B cell (primary cell): ENCODE measurements at places on chromosomes 13 and 19.

DNA sequence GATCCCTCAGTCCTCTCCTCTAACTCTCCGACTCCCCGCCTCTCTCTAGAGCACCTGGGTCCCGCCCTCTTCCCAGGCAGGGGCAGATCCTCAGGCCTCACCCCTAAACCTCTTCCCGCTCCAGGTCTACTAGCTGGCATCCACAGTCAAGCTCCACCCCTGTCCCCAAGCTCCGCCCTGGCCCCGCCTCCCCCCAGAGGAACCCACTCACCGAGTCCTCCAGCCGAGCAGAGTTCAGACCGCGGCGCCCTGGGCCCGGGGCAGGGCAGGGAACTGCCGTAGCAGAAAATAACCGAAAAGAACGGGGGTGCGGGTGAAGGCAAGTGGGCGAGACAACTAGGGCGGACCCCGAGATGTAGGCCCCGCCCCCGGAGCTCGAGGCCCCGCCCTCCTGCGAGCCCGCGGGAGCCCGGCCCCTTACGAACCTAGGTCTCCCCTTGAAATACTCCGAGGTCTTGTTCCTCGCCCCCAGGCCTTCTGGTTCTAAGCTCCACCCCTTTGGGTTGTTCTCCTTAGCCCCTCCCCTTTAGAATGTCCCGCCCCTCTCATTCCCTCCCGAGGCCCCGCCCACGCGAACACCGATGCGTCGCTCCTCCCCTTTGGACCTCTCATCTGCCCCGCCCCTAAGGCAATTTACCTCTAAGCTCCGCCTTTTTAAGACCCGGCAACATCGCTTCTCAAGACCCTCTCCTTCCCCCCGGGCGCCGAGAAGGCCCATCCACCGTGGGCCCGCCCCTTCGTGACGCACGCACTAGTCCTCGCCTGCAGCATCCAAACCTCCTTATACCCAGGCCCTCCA is at the start of gene GGN:
TSS of gene GGN (minus strand) at position 485 of the 799 bp plus-strand sequence. CDS start 773 bp downstream, outside the sequence.
- DNase-seq = peak; percentile 84

DNA sequence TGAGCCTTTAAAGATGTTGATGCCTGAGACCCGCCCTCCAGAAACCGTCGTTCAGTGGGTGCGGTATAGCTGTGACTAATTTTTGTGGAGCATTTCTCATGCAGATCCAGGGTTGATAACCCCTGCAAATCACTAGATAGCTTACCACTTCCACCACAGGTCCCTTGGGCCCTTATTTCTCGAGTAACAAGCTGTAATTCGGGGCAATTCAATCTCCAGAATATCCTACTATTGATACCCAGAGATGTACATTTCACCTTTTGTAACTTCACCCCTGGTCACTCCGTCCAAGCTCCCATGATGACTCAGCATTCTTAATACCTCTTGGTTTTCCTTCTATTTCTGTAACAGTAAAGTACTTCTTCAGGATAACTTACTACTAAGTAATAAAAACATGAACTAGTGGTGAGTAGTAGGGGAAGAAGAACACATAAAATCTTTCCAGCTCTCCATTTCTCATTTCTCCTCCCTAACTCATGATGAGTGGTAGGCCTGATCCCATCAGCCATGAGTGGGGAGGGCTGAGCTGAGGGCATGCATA is 71.9 kb upstream of the UBL3 start:
- DNase-seq = no peak

DNA sequence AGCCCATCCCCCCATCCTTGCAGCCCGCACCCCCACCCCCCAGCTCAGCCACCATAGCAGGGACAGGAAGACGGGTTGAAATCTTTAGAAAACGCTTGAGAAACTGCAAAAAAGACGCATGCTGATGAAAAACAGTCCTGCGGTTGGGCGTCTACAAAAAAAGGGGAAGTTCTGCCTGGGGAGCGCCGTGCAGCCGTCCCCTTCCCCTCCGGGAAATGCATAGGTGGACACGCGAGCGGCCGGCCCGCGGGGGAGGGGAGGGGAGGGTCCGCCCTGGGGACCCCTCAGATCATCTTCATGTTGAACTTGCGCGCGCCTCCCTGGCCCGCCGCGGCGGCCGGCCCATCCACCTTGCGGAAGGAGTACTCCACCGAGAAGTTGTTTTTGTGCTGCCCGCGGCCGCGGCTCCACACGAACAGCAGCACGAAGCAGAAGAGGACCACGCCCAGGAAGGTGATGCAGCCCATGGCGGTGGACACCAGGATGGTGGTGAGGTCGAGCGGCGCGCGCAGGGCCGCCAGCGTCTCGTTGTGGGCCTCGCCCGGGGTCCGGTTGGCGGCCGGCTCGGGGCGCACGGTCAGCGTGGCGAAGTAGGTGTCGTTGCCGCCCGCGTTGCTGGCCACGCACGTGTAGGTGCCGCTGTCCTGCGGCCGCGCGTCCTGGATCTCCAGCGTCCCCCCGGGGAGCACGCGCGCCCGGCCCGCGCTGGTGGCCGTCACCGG is 7.9 kb upstream of the PEAK3 start:
- DNase-seq = peak; percentile 92

DNA sequence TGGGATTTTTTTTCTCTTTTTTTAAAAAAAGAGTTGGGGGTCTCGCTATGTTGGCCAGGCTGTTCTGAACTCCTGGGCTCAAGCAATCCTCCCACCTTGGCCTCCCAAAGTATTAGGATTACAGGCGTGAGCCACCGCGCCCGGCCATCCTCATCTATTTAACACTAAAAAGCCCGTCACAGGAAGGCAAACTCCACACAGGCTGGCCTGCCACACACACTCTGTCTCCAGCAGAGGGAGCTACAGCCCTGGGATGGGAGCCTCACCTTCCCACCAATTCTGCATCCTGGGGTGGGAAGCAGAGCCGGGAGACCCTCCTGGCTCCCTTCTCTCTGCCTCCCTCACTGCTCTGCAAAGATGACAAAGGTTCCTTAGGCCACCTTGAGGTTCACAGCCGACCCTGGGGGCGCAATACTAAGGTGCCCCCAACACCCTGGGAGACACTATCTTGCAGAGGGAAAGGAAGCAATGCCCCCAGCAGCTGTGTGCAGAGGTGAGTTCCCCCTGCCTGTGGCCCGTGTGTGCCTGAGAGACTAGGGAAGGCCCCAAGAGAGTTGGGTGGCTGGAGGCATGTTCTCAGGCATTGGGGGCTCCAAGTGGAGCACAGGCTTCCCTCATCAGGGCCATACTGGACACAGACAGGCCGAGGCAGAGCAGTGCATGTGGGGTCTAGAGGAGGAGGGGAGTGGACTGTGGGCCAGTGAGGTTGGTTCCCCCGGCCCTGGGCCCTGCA is 27.4 kb upstream of the TIMM44 start:
- peak; percentile 45 for DNase-seq

- DNase-seq = peak; percentile 92
Observed at GRCh38 chr19:45681391-45682015, 10.2 kb downstream of the SNRPD2 start.

DNA sequence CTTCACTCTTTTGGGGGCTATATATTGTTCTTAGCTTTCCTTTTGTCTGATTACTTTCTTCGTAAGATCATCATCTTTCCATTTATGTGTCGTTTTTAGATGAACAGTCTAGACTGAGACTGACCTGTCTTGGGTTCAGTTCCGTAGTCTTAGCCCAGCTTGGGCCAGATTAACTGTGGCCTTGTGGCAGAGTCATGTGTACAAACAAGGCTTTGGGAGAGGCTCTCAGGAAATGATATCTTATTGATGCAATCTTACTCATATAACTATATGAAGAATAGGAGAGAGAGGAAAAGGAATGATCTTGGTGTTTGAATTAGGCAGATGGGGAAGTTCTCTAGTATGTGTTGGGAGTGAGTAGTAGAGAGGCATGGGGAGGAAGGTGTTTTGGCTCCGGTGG is 6.8 kb upstream of the ERCC5 start:
- no peak for DNase-seq

GRCh38 chr13:29421118-29421517 is 174.4 kb downstream of the SLC7A1 start:
- DNase-seq = no peak

DNA sequence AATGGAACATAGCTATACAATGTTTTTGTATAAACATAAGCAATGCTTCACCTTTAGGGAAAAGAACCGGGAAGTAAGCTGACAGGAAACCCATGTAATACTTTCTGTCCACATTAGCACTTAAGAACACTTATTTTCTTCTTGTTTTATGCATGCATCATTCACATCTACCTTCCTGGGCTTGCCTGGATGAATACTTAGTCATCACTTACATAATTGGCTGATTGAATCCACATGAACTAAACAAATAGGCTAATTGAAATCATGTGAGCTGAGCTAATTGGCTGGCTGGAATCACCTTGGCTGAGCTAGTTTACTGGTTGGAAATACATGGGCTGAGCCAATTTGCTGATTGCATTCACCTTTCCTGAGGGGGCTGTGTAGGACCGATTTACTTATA is 78.8 kb downstream of the ZNF726 start:
- DNase-seq = no peak

DNA sequence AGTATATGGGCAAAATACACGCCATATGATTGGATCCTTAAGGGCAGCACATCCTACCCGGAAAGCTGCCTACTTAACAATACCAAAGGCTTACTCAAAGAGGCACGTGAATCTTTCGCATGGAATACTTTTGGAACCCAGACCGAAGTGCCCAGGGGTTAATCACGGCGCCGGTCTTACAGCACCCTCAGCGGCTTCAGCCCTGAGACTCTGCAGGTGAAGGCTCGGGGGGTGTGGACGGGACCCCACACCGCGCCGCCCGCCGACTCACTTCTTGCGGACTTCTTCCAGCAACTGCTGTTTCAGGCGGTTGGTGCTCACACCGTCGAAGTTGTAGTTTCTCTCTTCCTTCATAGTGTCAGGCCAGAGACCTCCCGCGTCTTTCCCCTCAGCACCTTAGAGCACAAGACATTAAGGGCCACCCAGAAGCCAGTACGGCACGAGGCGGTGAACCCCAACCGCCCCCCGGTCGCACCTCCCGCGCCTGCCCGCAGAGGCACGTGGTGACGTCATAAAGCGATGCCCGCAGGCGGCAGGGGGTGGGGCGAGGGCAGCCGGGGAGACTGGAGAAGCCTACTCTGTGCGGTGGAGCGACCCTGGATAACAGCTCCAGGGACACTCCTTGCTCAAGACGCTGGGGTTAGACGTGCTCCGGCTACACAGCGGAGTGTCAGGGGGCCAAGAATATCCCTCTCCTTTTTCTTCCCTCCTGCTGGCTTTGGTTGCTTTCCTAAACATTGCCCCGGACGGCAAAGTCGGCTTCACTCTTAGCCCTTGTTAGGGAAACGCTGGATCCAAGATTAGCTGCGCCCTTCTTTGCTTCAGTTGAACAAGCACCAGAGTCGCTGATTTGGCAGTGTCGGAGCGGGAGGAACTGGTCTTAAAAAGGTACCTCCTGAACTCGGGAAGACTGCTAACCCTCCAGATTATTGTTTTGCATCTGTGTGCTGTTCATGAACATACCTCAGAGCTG is at the start of gene CCDC169:
TSS of gene CCDC169 (minus strand) at position 449 of the 973 bp plus-strand sequence. CDS start at position 354, 95 bp downstream.
- DNase-seq = peak; percentile 75

- no peak for DNase-seq
Observed at GRCh38 chr19:42442833-42443232, at the start of gene CXCL17. CXCL17 (minus strand) TSS chr19:42442946; CDS start chr19:42442832, 114 bp downstream.

- no peak for DNase-seq
Observed at GRCh38 chr19:5738423-5738822, 18.0 kb downstream of the CATSPERD start.

DNA sequence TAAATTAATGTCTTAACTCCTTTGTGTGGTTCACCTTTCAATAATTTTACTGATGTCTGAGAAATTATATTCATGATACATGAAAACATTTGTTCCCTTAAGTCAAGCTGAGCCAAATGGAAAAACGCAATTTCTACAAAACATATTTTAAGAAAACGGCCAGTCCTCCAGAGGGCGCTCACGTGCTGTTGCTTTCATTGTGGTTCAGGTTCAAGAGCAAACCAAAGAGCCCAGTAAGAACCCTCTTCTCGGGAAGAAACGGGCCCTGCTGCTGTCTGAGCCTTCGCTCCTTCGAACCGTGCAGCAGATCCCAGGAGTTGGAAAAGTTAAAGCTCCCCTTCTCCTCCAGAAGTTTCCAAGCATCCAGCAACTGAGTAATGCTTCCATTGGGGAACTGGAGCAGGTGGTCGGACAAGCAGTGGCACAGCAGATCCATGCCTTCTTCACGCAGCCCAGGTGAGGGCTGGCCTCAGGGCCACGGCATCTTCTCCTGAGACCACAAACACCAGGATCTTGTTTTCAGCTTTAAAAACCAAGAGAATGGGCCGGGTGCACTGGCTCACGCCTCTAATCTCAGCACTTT is 4.3 kb downstream of the FAAP24 start:
- peak; percentile 56 for DNase-seq

GRCh38 chr13:102530751-102531150 is 66.0 kb upstream of the TPP2 start:
- no peak for DNase-seq

GRCh38 chr13:73189362-73189761 is 130.6 kb downstream of the KLF5 start:
- no peak for DNase-seq

- no peak for DNase-seq
Observed at GRCh38 chr13:35888457-35888883, 242.7 kb downstream of the DCLK1 start.

- no peak for DNase-seq
Observed at GRCh38 chr13:25168790-25169189, 3.3 kb downstream of the AMER2 start.

GRCh38 chr13:94454906-94455305 is 24.6 kb downstream of the DCT start:
- DNase-seq = no peak

- DNase-seq = peak; percentile 48
Observed at GRCh38 chr19:4089400-4089908, 22.8 kb upstream of the ZBTB7A start.

DNA sequence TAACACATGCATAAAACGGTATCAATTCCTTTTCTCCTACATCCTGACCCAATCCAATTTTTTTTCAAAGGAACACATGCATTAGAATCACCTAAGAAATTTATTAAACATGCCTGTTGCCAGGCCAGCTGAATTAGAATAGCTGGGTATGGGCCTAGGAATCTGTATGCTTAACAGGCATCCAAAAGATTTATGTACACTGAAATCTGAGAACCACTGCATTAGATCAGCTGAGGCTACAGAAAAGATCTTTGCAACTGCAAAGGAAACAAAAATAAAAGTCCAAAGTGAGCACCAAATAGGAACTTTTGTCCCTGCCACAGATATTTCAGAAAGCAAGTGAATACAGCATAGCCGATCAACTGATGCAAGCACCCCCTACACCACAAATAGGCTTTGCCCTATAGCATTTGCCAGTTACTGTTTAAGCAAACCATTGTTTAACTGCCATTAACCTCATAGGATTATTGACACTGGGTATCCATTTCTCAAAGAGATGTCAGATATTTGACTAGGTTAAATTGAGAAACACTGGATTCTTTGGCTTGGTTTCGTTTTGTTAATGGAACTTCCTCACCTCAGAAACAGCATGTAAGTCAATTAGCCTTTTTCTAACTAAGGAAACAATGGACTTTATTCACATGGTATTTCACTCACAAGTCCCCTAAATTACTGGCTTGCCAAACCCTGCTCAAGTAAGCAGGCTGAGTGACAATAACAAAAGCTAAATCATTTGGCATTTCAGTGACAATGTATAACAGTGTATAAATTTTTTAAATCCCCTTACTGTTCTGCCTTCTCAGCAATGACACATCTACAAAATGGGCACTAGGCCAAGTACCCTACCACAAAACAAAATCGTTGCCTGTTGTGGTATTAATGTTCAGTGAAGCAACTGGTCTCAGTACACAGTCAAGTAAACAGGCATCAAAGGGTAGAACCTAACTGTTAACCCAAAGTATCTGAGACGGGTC is 67.8 kb downstream of the SUCLA2 start:
- DNase-seq = no peak
